ENCODE measurements at places on chromosomes 5 and 9. TPM values are rescaled to one million over a fixed set of nuclear protein-coding genes. Genes with fewer than 3 reads are reported as not detected.

Gene PTBP3
- total RNA-seq, result 118 TPM

Gene SOHLH1
- total RNA-seq, result not detected

Gene AIF1L
- total RNA-seq, result 1.3 TPM

- DNase-seq, result no peak
Observed at GRCh38 chr9:35869621-35870216, 482 bp downstream of the OR13J1 start.

Gene RNF224
- not detected for total RNA-seq

All from activated naive CD8-positive, alpha-beta T cell treated with anti-CD3 and anti-CD28 coated beads for 36 hours (primary cell).